ENCODE measurements at places on chromosomes 12 and 14. TPM values are rescaled to one million over a fixed set of nuclear protein-coding genes. Genes with fewer than 3 reads are reported as not detected.

- H3K4me3 ChIP-seq, result no peak overlapping the region
- H3K27me3 ChIP-seq, result no peaks in the 10 kb centered on the region
- H3K27ac ChIP-seq, result peak overlapping the region; percentile 63
- no peaks in the 10 kb centered on the region for H3K36me3 ChIP-seq
- peak; percentile 56 for DNase-seq
- peaks cover 12% of the 10 kb centered on the region for H3K4me1 ChIP-seq
These were observed 2.4 kb upstream of the NUMB start for GRCh38 chr14:73460691-73461127.

The SPTB gene
- 161 TPM for polyA plus RNA-seq

- no peak for DNase-seq
- no peak overlapping the region for H3K4me3 ChIP-seq
- peaks cover 51% of the 10 kb centered on the region for H3K27me3 ChIP-seq
- no peak overlapping the region for H3K27ac ChIP-seq
- no peaks in the 10 kb centered on the region for H3K36me3 ChIP-seq
- peaks cover 12% of the 10 kb centered on the region for H3K4me1 ChIP-seq
These were observed 11.2 kb downstream of the HHIPL1 start for GRCh38 chr14:99656171-99656570.

The SOCS2 gene
- polyA plus RNA-seq, result 14.7 TPM

The FGF23 gene
- polyA plus RNA-seq, result 0.16 TPM

DNA sequence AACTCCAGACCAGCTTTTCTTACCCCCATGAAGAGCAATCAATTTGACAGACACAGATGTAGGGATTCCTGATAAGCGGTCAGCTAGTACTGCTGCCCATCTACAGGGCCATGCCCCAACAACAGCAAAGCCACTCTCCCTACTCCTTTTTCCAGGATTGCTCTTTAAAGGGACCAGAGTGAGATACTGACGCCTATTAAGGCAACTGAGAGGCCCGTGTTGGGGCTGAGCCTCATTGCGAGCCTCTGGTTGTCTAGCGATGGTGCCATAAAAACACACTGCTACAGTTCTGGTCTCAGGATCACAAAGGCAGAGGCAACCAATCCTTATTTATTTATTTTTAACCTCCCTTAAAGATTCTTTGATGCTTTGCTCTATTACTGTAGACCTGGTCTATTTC is 31.1 kb downstream of the AK7 start:
- H3K4me1 ChIP-seq, result peaks cover 3% of the 10 kb centered on the region
- peaks cover 6% of the 10 kb centered on the region for H3K27me3 ChIP-seq
- H3K27ac ChIP-seq, result no peak overlapping the region
- no peaks in the 10 kb centered on the region for H3K36me3 ChIP-seq
- H3K4me3 ChIP-seq, result no peak overlapping the region
- DNase-seq, result no peak

DNA sequence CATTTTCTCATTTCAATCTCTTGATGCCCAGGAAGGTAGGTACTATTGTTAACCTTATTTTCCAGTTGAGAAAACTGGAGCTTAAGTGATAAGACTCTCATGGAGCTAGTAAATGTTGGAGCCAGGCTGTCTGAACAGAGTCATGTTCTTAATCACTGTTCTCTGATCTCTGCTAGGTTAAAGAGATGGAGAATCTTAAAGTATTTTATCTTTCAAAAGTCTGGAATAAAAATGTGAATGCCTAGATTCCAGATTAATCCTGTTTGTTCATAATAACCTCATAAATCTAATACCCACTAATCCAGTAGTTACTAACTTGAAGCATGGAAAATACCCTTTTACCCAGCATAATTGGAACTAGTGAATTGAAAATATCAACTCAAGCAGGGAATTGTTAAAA is 341.0 kb upstream of the RGS6 start:
- H3K36me3 ChIP-seq, result no peaks in the 10 kb centered on the region
- no peak for DNase-seq
- H3K27ac ChIP-seq, result no peak overlapping the region
- H3K27me3 ChIP-seq, result peaks cover 2% of the 10 kb centered on the region
- H3K4me1 ChIP-seq, result peaks cover 2% of the 10 kb centered on the region
- no peak overlapping the region for H3K4me3 ChIP-seq

The RNASE7 gene
- polyA plus RNA-seq, result 0.27 TPM

- H3K4me3 ChIP-seq, result no peak overlapping the region
- peaks cover 5% of the 10 kb centered on the region for H3K27me3 ChIP-seq
- H3K36me3 ChIP-seq, result no peaks in the 10 kb centered on the region
- no peaks in the 10 kb centered on the region for H3K4me1 ChIP-seq
- DNase-seq, result no peak
These were observed 22.8 kb downstream of the MMP17 start for GRCh38 chr12:131850856-131851559.

- no peaks in the 10 kb centered on the region for H3K27me3 ChIP-seq
- no peaks in the 10 kb centered on the region for H3K36me3 ChIP-seq
- no peaks in the 10 kb centered on the region for H3K4me1 ChIP-seq
- H3K4me3 ChIP-seq, result no peak overlapping the region
These were observed 880.3 kb upstream of the MGAT4C start for GRCh38 chr12:87136330-87136976.

DNA sequence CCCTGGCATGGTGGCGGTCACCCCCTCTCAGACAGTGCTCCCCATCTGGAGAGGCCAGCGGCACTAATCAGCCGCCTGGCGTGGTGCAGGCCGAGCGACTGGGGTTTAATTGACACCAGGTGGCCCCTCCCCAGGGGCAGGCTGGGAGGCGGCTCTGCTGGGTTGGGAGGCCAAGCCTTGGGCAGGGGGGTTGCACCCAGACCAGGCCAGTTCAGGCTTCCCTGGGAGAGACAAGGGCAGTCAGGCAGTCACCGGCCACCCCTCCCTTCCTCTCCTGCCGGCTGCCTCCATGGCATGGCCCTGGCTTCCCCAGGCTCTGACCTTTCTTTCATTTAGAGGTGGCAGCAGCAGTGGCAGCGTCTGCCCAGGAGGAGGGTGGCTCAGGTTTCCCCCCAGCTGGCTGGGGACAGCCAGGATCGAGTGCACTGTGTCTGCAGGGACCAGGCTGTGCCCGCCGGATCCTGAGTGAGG is 78.1 kb upstream of the NOS1 start:
- no peak overlapping the region for H3K27ac ChIP-seq
- H3K27me3 ChIP-seq, result peaks cover 2% of the 10 kb centered on the region
- H3K4me3 ChIP-seq, result no peak overlapping the region
- no peaks in the 10 kb centered on the region for H3K36me3 ChIP-seq

- H3K4me1 ChIP-seq, result peaks cover 2% of the 10 kb centered on the region
- H3K27me3 ChIP-seq, result no peaks in the 10 kb centered on the region
- no peak for DNase-seq
- no peak overlapping the region for H3K27ac ChIP-seq
These were observed 43.6 kb upstream of the NID2 start for GRCh38 chr14:52112336-52113018.

DNA sequence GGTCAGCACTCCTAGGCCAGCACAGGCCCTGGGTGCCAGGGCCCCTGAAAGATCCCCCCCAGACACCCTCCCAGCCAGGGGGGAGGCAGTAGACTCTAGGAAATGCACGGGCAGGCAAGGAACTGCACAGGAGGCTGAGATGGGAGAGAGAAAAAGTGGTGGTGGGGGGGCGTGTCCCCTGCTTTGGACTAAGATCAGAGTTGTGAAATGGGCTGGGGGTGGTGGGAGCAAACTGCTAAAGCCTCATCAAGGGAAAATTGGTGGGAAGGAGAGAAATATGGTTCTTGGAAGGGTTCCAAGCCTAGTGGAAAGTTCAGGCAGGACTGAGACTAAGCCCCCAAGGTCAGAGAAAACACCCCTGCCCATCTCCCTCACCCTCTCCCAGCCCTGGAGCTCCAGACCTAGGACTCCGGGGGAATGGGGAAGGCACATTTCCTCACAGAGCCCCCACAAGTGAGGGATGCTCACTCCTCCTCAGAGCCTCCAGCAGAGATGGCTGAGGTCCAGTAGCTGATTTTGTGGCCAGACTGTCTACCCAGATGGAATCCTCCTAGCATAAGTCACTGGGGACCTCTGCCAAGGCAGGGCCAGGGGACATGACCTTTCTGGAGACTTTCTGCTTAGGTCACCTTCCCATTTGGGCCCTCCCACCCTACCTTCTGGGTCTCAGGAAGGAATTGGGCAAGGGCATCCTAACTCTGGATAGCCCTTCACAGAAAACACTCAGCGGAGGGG is 29.8 kb downstream of the FIGNL2 start:
- H3K27ac ChIP-seq, result no peak overlapping the region
- H3K36me3 ChIP-seq, result peaks cover 3% of the 10 kb centered on the region
- H3K4me1 ChIP-seq, result peaks cover 17% of the 10 kb centered on the region
- no peak for DNase-seq
- H3K27me3 ChIP-seq, result peaks cover 25% of the 10 kb centered on the region

The DHRS1 gene
- polyA plus RNA-seq, result 14.5 TPM

The INF2 gene
- 59.7 TPM for polyA plus RNA-seq

- peak overlapping the region; percentile 51 for H3K4me3 ChIP-seq
- H3K27ac ChIP-seq, result no peak overlapping the region
- peaks cover 28% of the 10 kb centered on the region for H3K4me1 ChIP-seq
These were observed 891 bp downstream of the RPS6KL1 start for GRCh38 chr14:74921987-74922751.

GRCh38 chr14:58738876-58739275 is 101.1 kb downstream of the DACT1 start:
- H3K27me3 ChIP-seq, result no peaks in the 10 kb centered on the region
- H3K36me3 ChIP-seq, result no peaks in the 10 kb centered on the region
- peaks cover 3% of the 10 kb centered on the region for H3K4me1 ChIP-seq
- peak; percentile 34 for DNase-seq

The IFI27L2 gene
- 24.6 TPM for polyA plus RNA-seq

DNA sequence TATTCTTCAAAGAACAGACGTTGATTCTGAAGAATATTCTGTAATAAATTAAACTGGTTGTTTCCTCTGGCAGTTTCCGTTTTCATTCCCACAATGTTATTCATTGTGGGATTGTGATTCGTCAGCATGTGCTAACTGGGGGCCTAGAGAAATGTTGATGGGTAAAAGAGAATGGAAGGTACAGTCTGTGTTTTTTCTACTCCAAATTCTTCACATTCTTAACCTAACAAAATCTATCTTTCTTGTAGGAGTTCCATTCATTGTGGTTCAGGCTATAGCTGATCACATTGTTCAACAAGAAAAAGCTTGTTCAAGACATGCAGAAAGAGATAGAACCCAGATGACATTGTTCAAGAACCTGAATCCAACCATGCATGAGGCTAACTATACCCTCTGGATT is 5.9 kb downstream of the CD163 start:
- no peaks in the 10 kb centered on the region for H3K27me3 ChIP-seq
- no peak for DNase-seq
- H3K4me3 ChIP-seq, result no peak overlapping the region
- H3K4me1 ChIP-seq, result no peaks in the 10 kb centered on the region
- no peaks in the 10 kb centered on the region for H3K36me3 ChIP-seq
- no peak overlapping the region for H3K27ac ChIP-seq

DNA sequence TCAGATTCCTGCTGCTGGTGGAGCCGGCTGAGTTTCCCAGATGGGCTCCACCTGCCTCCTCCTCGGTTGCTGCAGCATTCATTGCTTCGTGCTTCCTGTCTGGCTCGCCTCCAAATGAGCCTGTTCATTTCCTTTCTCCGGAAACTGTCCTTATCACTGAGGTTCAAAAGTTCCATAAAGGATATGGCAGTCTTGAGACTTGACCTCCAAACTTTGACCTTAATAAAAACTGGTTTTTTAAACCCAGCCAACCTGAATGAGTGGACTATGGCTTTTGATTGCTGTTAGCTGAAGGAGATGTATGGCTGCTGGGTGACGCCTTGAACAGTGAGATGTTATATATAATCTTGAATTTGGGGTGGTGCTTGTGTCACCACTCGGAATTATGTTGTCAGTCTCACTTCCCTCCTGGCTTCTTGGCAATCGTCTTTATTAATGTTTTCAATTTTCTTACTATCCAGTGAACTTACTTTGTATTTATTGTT is 62.7 kb downstream of the RASSF3 start:
- peaks cover 40% of the 10 kb centered on the region for H3K4me1 ChIP-seq
- H3K4me3 ChIP-seq, result no peak overlapping the region
- DNase-seq, result no peak
- no peaks in the 10 kb centered on the region for H3K27me3 ChIP-seq
- peak overlapping the region; percentile 43 for H3K27ac ChIP-seq

DNA sequence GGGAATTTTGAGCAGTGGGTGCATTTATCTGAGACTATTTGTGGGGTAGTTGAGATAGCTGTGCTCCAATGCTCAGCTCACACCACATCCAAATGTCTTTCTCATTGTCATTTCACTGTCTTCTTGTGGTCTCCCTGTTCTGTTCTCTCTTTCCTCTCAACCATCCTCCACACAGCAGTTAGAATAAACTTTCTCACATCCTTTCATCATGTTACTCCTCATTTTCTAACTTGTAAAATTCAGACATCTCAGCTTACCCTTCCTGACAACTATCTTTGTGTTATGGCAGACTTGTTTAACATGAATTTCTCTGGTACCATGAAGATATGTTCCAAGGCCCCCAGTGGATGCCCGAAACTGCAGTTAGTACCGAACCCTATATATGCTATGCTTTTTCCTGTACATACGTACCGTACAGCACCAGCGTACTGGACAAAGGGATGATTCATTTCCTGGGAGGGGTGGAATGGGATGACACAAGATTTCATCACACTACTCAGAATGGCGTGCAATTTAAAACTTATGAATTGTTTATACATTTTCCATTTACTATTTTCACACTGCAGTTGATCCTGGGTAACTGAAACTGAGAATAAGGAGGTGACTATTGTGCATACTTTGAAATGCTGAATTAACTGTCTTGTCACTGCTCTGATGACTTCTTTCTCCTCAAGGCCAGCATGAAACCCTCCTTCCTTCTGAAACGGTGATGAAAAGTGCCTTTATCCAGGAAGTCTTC is 177.1 kb upstream of the SLC38A2 start:
- no peak for DNase-seq
- H3K27me3 ChIP-seq, result no peaks in the 10 kb centered on the region
- H3K4me3 ChIP-seq, result no peak overlapping the region
- H3K36me3 ChIP-seq, result no peaks in the 10 kb centered on the region
- peak overlapping the region; percentile 67 for H3K27ac ChIP-seq
- H3K4me1 ChIP-seq, result peaks cover 11% of the 10 kb centered on the region

- H3K36me3 ChIP-seq, result no peaks in the 10 kb centered on the region
- no peaks in the 10 kb centered on the region for H3K27me3 ChIP-seq
- H3K4me1 ChIP-seq, result peaks cover 7% of the 10 kb centered on the region
- DNase-seq, result peak; percentile 77
- no peak overlapping the region for H3K4me3 ChIP-seq
These were observed 121.8 kb downstream of the TBC1D30 start for GRCh38 chr12:64946132-64946829.

- peaks cover 2% of the 10 kb centered on the region for H3K4me1 ChIP-seq
- no peak for DNase-seq
- no peak overlapping the region for H3K4me3 ChIP-seq
- no peaks in the 10 kb centered on the region for H3K36me3 ChIP-seq
- H3K27me3 ChIP-seq, result no peaks in the 10 kb centered on the region
- no peak overlapping the region for H3K27ac ChIP-seq
These were observed 128.4 kb downstream of the TTC8 start for GRCh38 chr14:88952901-88953300.

The GPRC5D gene
- 0.64 TPM for polyA plus RNA-seq

DNA sequence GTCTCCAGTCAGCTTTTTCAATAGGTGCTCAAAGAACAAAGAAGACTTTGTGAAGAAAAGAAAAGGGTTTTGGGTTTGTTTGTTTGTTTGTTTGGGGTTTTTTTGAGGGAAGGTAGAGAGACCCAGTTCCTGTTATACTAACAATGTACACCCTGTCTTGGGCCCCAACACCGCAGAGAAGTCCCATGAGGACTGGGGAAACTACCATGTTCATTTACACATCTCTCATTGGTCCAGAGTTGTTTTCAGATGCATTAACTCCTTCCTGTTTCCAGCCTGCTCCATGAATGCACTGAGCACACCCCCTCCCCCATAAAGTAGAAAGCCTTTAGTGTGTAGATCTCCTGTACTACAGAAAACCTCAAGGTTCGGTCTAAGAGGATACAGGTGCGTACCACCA is 51.1 kb upstream of the SLC8A3 start:
- H3K27ac ChIP-seq, result no peak overlapping the region
- H3K4me1 ChIP-seq, result no peaks in the 10 kb centered on the region
- H3K36me3 ChIP-seq, result no peaks in the 10 kb centered on the region
- H3K27me3 ChIP-seq, result no peaks in the 10 kb centered on the region
- H3K4me3 ChIP-seq, result no peak overlapping the region

Data from muscle of leg (tissue), 16 donors.